ENCODE measurements at places on chromosomes 5 and 9.

DNA sequence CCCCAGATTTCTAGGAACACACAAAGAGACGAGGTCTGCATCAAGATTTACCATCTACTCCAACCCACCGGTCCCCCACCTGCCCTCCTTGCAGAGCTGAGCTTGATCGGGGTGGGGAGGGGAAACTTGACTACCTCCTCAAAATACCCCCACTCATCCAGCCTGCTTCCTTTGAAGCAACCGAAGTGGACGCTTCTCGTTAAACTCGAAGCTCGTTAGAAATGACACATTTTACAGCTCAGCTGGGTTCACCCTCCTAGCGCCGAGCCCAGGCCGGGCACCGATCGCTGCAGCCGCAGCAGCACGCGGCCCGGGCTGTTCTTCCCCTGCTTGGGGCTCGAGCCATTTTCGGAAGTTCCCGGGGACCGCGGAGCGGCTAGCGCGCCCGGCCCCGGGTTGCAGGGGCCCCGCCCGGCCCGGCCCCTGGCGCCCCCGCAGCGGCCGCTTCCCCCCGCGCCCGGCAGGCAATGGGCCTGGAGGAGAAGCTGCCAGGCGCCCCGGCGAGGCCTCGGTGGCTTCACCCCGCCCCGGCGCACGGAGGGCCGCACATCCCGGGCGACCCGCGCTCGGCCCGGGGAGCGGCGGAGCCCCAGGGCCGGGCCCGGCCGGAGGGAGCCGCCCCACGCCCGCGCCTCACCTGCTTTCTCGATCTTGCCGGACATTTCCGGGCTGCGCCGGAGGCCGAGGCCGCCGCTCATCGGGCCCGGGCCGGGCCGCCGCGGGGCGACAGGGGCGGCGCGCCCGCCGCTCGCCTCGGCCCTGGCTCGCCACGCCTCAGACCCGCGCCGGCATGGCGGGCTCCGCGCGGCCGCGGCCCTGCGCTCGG lies 530 bp downstream of the RAPGEF1 start:
- DNase-seq: no peak

DNA sequence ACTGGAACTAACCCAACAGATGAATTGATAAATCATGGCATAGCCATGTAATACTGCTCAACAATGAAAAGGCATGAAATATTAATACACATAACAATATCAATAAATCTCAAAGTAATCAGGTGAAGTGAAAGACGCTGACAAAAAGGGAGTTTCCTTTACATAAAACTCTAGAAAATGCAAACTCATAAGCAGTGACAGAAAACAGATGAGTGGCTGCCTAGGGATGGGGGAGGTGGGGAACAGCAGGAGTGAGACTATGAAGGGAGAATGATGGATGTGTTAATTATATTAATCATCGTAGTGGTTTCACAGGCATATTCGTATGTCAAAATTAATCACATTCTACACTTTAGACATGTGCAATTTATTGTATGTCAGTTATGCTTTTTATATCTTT lies 59.8 kb upstream of the SHC3 start:
- DNase-seq: no peak

- DNase-seq: no peak
These were observed 598 bp upstream of the KIAA1191 start for GRCh38 chr5:176362233-176362490.

DNA sequence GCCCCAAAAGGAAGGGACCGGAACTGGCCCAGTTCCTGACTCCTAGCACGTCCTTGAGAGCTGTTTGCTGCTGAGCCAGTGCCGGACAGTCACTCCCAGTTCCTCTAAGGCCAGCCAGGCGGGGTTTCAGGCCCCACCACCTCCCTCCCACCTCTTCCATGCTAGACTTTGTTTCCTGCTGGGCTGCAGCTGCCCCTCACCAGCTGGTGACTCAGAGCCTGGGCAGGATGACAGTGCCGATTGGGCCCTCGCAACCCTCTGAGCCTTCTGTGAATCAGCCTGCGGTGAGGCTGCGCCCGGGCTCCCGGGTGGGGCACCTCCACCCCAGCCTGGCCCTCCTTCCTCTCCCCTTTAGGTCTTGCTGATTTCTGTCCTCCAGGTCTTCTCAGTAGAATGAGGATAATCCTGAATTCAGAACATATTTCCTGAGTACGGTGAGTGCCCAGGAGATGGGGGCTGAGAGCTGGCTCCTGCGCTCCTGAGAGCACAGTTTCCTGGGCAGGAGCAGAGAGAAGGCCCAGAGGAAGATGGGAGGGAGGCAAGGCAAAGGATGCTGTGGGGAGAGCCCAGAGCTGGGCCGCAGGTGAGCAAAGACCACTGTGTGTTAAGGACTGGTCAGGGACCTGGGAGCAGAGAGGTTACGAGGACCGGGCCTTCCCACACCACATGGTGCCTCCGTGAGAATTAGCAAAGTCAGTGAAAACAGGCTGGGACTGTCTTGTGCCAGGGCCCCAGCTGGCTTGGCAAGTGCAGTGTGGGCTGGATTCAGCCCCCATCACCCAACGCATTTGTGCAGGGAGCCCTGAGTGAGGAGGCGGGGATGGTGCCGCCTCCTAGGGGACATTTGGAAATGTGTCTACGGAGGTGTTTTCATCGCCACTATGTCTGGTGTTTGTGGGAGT lies 32.9 kb upstream of the STXBP1 start:
- peak; percentile 60 for DNase-seq

- DNase-seq: no peak
These were observed 1505.2 kb upstream of the CDH9 start for GRCh38 chr5:28543473-28544098.

DNA sequence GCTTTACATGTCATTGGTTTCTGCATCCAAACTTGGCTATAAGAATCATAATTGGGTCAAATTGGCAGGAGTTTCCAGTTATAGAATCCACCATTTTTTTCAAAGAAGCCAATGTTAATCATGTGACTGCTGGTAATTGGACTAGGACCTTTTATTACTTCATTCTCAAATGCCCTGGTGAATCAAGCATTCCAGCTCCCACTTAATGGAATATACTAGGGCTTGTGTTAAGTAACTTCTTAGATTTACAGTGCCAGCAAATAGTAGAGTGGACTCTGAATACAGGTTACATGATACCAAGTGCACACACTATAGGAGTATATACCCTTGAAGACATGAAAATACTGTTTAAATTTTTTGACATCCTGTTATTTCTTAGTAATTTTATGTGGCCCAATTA lies 96.7 kb downstream of the NUDT12 start:
- no peak for DNase-seq

- DNase-seq: no peak
These were observed 182.1 kb upstream of the PTGER4 start for GRCh38 chr5:40497573-40497972.

- DNase-seq: no peak
These were observed 18.5 kb downstream of the ZSWIM6 start for GRCh38 chr5:61350535-61350934.

- DNase-seq: no peak
These were observed 3.2 kb downstream of the ADAMTS12 start for GRCh38 chr5:33888587-33888986.

DNA sequence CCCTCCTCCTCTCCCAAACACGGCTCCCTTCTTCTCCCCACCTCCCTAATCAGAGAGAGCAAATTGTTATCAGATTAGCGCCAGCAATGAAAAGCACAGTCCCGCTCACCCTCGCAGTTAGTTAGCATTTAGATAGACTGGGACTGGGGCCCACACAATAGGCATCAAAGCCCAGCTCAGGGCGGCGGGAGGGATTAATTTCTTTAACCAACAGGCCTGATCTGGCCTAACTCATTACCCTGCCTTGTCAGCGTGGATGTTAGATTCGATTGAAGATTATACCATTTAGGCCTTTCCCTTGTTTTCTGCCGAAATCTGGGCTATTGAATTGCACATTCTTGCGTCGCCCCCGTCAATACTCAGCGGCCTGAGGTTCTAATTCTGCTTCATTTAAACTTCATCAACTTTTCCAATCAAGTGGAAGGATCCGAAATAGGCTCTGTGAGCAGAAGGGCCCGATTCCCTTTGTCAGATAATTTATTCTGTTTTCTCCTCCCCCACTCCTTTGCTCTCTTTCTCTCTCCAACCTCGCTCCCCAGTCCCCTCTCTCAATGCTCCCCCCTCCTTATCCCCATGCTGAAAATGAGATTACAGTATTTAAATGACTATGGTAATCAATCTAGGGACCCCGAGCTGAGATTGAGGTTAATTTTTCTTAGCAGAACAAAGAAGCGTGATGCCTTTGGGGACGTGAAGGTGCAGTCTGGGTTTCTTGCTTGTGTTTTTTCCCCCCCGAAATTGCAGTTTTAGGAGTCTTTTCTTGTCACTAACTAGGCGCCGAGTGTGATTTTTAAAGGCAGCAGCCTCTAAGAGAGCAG lies 15.1 kb downstream of the CFAP77 start:
- no peak for DNase-seq

DNA sequence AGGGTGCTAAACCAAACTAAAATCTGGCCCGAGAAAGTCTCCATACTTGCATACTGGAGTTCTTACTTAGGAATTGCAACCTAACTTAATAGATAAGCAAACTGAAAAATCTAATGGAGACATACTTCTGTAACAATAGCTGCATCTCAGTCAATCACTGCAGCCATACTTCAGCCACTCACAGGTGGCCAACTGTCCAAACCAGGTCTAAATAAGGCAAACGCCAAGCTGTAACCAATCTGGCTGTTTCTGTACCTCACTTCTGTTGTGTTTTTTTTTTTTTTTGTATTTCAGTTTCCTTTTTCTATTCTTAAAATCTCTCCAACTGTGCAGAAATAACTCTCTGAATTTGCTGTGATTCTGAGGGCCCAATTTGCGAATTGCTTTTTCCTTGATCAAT lies 4.4 kb upstream of the NDUFB6 start:
- no peak for DNase-seq

- DNase-seq: no peak
These were observed 2.2 kb upstream of the PRR7 start for GRCh38 chr5:177444106-177445051.

GRCh38 chr5:3430691-3431090 lies 164.9 kb upstream of the IRX1 start:
- no peak for DNase-seq

- no peak for DNase-seq
These were observed 90.6 kb downstream of the ZCCHC7 start for GRCh38 chr9:37210737-37211523.

GRCh38 chr9:99752417-99753109 lies 69.1 kb upstream of the NR4A3 start:
- DNase-seq: no peak

DNA sequence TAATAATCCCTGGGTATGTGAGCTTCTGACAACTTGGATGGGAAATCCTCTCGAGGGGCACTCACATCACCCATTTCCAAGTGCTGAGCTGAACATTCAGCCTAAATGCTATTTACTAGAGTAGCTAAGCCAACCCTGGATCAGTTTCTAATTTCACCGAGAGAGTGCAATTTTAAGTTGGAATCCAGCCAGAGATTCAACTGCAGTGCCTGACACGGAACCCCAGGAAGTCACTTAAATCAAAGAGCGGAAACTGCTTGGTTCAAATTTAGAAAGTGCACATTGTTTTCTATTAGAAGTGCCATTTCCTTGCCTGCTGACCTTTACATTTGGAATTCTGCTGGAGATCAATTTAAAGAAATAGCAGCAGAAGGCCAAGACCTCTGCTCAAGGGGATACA lies 8.8 kb downstream of the SPRY4 start:
- no peak for DNase-seq

DNA sequence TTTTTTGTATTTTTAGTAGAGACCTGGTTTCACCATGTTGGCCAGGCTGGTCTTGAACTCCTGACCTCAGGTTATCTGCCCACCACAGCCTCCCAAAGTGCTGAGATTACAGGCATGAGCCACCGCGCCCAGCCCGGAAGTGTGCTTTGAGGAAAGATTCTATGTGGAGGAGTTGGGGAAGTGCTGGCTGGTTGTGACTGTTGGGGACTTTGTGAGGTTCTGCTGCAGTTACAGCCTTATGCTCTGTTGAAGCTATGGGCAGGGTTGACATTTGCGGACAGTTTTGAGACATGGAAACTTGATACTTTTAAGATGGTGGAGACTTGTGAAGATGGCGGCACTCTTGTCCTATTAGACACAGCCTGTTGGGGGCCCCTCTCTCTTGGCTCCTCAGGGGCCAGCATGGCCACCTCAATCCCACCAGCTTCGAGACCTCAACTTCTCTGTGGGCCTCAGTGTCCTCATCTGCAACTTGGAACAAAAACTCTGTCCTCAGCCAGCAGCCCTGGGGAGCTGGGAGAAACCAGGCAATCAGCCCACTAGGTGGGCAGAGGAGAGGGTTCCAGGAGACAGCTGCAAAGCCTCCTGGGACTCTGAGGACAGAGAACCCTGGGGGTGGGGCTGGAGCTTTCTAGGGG lies 24.9 kb downstream of the C9orf50 start:
- DNase-seq: no peak

DNA sequence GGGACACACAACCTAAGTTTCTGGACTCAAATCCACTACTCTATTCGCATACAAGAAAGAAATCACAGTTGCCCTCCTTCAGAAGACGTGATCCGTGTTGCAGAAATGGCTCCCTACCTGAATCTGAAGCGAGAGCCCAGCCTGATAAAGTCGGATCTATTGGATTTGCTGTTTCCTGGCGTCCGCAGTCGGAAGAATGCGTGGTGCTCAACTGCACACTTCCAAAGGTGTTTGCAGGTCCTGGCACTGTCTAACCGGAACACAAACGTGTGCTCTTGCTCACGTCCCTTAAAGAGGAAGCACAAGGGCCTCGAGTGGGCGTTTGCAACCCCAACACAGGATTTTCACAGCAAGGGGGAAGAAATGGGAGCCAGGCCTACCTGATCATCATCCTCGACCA lies 65.5 kb downstream of the EPB41L4B start:
- DNase-seq: no peak

DNA sequence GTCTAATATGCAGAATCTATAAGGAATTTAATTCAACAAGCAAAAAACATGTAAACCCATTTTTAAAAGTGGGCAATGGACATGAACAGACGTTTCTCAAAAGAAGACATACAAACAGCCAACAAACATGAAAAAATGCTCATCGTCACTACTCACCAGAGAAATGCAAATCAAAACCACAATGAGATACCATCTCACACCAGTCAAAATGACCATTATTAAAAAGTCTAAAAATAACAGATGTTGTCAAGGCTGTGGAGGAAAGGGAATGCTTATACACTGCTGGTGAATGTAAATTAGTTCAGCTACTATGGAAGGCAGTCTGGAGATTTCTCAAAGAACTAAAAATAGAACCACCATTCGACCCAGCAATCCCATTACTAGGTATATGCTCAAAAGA lies 3.1 kb upstream of the KLHL3 start:
- no peak for DNase-seq

GRCh38 chr5:142390334-142390733 lies 65.5 kb upstream of the SPRY4 start:
- DNase-seq: no peak

DNA sequence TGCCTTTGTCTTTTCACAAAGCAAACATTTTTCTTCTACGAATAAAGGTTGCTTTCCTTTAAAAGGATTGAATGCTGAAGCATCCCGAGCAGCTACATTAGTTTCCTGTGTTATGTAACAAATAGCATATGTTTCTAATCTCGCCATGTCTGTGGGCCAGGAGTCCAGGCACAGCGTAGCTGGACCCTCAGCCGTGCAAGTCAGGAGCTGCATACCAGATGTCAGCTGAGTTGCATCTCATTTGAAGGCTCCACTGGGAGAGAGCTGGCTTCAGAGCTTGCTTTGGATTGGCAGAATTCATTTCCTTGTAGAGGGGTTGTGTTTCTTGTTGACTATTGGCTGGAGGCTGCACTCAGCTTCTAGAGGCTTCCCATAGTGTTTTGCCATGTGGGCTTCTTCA lies 16.0 kb upstream of the GOLPH3 start:
- DNase-seq: no peak

All from anterior cingulate cortex (tissue), 58 donors.